ENCODE measurements at places on chromosomes 7 and 10. TPM values are rescaled to one million over a fixed set of nuclear protein-coding genes. Genes with fewer than 3 reads are reported as not detected.

The GIMAP8 gene
- under 0.01 TPM for total RNA-seq

The DNAJC12 gene
- total RNA-seq: 1.8 TPM

DNA sequence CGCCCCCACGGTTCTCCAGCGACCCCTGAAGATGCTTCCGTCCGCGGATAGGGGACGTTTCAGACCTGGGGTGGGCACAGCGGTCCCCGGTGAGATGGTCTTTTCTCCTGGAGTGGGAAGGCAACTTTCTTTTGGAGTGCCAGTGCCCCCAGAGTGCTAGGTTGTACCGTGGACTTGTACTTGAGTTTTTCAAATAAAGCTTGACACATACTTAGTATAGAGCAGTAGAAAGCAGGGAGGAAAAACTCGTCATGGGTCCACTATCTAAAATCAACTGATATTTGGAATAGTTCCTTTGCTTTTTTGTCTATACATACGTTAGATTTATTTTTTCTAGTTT is 28.4 kb downstream of the RBM20 start:
- DNase-seq: no peak

DNA sequence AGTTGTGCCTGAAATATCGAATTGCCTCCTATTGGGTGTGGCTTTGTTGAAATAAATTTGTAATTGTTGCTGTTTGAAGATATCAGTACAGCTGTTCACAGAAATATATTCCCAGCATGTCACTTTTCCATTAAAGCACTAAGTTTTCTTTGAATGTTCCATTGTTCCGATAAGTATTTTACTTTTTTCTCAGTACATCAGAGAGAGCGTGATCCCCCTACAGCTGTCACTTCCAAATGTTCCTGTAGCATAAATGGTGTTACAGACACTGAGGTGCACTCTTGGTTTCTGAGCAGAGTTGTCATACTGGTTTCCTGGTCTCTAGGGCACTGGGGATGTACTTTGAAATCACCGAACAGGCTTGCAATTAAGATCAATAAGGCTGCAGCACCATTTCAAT is 189.2 kb downstream of the CCSER2 start:
- no peak for DNase-seq

DNA sequence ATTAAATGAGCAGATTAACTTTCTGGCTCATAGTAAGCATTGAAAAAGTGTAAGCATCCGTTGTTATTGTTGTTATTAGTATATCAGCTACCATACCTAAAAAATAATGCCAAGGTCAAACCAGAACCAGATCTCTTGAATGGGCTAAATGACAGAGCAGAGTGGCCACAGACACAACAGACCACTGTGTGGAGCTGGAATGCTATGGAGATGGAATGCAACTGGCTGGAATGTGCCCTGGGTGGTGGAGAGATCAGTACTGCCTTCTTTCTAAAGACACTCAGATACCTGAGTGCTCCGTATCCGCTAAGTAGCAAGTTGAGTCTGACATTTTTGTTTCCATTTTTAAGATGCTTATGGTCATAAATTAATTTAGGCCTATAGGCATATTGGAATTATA is 20.5 kb upstream of the DNAJB12 start:
- DNase-seq: no peak

GRCh38 chr10:88992921-88993524 is 2.4 kb downstream of the FAS start:
- peak; percentile 56 for DNase-seq

GRCh38 chr10:95242581-95243317 is 48.1 kb downstream of the PDLIM1 start:
- peak; percentile 48 for DNase-seq

- DNase-seq: peak; percentile 76
Measured at GRCh38 chr7:33757050-33757449, 148.3 kb upstream of the BMPER start.

- no peak for DNase-seq
Measured at GRCh38 chr7:110017405-110017804, 1073.5 kb upstream of the LRRN3 start.

- DNase-seq: peak; percentile 11
Measured at GRCh38 chr7:120833546-120833945, 24.4 kb downstream of the TSPAN12 start.
